ENCODE measurements at places on chromosomes 6 and 20.

DNA sequence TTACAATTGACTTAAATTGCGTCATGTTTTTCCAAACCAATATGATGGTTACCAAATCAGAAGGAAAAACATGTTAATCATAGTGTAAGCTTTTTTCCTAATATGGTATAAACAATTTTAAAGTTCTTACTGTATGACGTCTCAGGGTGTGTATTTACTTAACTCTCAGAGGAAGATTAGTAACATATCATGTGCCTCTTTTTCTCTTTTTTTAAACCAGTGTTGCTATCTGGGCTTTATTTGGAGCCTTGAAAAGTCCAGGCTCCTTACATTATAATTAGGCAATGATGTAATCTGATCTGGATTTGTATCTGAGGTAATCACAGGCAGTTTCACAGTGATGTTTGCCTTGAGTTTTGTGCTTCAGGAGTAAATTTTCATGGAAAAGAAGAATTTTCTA is 20.4 kb upstream of the RAB23 start:
- DNase-seq = no peak

GRCh38 chr6:157449610-157450009 is 68.6 kb downstream of the ZDHHC14 start:
- DNase-seq = no peak

GRCh38 chr6:39068391-39068790 is 19.8 kb downstream of the GLP1R start:
- no peak for DNase-seq

GRCh38 chr6:39665861-39666260 is 59.3 kb downstream of the KIF6 start:
- DNase-seq = no peak

DNA sequence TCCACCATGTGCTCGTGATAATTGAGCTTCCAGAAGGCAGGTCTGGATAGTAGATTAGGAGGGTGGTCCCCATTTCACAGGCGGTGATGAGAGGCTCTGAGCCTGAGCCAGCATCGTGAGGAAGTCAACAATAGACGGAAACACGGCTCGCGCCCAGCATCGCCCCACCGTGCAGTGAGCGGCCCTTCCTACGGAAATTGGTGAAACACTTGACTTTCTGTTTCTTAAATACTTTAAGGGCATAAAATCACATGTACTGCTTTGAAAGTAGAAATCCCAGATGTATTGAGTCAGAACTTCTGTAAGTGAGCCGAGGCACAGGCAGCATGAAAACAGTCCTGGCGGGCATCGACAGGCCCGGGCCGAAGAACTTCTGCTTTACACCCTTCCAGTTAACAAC is 4.3 kb upstream of the KIF25 start:
- no peak for DNase-seq

DNA sequence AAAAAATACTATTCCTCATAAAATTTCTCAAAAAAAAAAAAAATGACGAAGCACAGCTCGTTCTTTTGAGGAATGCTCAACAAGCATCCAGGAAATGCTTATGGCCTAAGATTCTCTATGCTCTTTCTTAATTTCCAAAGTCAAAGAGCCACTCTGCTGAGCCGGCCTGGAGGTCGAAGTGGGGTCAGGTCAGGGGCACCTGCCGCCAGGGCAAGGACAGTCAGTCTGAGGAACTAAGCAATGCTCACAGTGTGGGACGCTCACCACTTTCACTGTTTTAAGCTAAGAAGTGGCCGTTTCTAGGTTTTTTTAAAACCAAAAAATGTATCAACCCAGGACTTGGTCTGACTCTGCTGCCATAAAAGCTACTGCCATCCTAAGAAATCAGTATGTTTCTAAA is 17.3 kb downstream of the YTHDF1 start:
- DNase-seq = no peak

GRCh38 chr20:62668441-62669027 is 26.2 kb downstream of the SLCO4A1 start:
- DNase-seq = no peak

GRCh38 chr6:36318690-36319435 is 17.8 kb downstream of the BNIP5 start:
- no peak for DNase-seq

- no peak for DNase-seq
Observed at GRCh38 chr20:830011-830521, 3.4 kb upstream of the FAM110A start.

DNA sequence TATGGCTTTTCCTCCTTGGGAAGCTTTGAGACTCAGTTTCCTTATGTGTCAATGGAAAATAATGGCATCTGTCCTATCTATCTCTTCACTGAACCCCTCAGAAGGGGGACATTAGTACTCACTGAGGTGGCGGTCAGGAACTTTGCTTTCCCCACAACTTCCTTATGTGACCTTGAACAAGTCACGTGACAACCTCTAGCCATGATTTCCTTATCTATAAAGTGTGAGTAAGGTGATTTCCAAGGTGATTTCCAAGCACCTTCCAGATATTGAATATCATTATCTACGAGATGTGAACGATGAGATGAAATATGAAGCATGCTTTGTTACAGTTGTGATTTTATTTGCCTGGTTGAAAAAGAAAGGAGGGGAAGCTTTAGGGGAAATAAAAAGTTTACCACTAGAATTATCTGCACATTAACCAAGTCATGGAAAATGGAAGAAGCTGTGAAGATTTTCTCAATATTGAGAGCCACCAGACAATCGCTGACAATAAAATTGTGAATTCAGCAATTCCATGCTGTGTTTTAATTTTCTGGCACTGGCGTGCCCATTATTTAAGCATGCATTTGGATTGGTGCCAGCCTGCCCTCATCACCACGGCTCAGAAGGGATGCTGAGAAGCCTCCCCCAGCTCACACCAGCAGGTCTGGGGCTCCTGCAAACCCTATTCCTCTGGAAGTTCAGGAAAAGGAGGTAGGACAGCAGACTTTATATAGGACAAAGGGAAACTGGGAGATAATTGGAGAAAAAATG is 255.3 kb downstream of the CD83 start:
- DNase-seq = no peak

DNA sequence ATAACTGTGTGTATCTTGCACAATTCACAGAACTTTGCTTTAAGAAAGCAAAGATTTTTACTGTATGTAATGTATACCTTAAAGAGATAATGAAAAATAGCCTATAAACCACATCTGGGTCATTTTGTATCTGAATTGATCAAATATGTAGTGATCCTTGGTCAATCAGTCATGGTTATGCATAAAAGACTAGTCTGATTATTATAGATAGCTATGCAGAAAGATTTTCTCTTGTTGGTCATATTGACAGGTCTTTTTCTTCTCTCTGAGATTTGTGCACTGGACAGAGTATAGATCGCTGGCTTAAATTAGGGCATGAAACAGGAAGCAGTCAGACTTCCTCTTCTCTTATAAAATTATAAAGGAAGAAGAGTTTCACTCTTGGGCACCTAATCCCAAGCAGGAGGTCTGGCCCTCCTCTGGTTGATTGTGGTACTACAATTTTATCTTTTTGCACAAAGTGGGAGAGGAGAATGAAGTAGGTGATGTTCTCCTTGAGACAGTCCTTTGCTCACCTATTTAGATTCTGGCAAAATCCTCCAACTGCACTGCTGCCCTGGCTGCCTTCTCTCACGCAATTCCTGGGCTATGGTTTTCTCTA is 380.9 kb upstream of the RGS17 start:
- DNase-seq = peak; percentile 2

DNA sequence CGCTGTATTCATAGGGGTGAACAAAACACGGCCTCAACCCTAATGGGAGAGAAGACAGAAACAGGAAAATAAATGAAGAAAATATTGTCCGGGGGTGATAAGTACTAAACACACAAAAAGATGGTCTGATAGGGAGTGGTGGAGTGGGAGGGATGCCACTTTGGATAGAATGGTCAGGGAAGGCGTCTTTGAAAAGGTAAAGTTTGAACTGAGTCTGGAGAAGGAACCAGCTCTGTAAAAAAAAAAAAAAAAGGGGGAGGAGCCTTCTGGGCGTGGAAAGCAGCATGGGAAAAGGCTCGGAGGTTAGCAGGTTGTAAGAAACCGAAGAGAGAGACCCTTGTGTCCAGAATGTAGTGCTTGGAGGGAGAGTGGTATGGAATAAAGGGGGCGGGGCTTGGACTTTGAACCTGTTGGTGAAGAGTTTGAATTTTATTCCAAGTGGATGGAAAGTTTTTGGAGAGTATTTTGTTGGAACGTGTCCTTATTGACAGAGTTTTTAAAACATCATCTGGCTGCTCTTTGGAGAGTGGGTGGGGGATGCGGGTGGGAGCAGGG is 1.8 kb downstream of the CHMP4B start:
- no peak for DNase-seq

- DNase-seq = no peak
Observed at GRCh38 chr6:45477278-45477677, 99.5 kb upstream of the SUPT3H start.

DNA sequence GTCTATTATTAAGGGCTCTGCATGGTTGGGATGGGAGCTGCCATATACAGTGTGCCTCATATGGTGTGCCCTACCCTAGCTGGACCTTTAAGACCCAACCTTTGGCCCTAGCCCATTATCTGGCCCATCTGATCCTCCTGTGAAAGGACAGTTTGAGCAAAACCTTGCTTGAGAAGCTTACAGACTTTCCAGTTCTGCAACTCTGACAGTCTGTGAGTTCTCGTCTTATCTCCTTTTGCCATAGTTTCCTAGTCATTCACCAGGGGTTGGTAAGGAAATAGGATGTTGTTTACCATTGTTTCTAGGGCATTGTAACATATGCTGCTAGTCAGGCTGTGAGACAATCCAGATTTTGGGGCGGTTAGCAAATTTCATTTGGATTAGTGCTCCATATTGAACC is 17.2 kb downstream of the CTNNBL1 start:
- DNase-seq = no peak

DNA sequence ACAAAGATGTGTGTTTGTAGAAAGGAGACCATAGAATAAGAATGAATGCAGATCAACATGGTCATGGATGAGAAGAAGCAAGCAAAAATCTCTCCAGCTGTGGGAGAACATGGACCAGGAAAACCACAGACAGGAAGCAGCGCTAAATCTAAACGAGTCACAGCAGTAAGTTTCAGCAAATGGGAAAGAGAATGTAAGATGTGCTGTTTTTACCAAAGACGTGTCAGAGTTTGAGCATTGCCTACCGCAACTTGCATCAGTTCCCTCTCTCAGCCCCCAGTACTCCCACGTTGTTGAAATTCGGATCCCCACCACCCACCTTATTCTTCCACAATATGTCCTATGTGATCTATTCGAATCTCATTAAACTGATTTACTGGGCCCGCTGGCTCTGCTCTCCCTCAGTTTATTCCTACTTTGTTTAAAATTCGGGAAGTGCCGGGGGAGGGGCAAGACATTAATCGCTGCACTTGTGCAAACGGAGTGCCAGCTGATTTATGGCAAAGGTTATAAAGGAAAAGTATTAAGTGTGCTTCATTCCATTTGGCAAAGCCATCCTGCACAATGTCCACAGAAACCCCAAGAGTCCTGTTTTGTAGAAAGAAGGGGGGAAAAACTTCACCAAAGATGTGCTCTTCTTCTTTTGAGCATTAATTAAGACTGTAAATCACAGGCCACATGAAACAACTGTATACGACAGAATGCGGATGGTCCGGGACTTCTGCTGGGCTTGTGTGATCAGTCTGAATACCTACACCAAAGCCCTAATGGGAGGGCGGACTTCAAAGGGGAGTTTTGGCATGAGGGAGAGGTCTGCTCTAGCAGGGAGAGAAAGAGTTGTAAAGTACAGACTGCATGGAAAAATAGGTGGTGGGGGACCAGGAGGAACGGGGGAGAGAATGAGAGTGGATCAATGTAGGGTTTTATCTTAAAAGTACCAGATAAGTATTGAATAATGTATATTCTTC is 59.1 kb upstream of the PRDM1 start:
- no peak for DNase-seq

DNA sequence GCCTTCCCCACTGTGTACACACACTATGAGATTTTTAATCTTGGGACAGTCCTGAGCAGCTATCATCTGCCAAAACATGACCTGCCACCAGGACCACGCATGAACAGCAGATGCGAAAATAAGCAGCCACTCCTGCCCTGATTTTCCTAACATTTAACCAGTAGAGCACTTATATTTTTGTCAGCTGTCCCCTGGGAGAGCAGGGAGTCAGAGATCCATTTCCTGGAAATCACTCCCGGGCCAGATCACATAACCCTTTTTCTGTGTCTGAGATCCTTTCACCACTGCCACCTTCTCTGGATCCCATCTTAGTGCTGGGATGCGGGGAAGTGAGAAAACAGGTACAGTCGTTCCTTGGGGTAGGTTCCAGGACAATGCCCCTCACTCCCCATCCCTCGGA is 5.7 kb downstream of the SDCBP2 start:
- DNase-seq = no peak

- no peak for DNase-seq
Observed at GRCh38 chr6:157821342-157822033, 1.6 kb upstream of the SNX9 start.

DNA sequence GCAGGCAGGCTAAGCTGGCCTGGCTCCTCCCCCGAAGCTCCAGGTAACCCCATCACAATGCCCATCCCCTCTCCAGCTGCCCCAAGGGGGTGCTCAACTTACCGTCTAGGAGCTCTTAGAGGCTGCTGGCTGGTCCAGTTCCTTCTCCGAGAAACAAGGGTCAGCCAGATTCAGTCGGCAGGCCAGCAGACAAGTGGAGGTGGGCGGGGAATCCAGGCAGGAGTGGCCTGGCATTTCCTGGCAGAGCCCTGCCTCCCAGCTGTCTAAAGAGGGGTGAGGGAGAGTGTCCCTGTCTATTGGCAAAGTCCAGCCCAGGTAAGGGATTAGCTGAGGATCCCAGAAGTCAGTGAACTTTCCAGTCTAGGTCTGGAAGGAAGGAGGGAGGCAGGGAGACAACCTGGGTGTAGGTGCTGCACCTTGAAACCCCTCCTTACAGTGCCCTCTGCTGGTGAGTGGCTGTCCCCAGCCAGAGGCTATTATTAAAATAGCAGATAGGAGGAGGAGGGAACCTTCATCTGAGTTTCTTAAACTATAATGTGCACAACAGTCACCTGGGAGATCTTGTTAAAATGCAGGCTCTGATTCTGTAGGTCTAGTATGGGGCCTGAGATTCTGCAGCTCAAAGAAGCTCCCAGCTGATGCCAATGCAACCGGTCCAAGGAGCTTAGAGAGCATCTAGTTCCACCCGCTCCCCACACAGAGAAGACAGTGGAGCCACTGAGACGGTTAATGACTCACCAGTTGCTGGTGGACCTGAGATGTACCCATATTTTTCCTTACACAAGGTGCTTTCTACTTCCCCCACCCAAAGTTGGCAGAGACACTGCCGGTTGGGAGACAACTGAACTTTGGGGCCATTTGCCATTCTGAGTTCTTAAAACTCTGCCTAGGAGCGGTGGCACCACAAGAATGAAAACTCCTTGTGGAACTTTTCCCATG is at the start of gene UNC5CL:
TSS of gene UNC5CL (minus strand) at position 162 of the 939 bp plus-strand sequence. CDS start 4,147 bp downstream, outside the sequence.
- DNase-seq = no peak

DNA sequence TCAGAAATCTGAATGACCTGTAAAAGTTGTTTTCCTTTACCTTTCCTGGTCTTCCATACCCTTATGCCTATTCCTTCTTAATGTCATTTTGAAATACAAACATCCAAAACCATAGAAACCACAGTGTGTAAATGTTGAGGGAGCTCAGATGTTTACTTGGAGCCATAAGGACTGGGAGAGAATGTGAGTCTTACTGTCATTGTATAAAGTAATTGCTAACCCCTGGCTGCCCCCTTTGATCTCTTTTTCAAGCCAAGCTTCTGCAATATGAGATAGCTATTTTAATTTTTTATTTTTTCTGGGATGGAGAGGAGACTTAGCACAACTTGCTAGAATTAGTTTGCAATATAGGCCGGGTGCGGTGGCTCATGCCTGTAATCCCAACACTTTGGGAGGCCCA is 124.4 kb upstream of the AKIRIN2 start:
- DNase-seq = no peak

GRCh38 chr6:134111062-134111677 is 58.7 kb upstream of the SLC2A12 start:
- peak; percentile 47 for DNase-seq

- no peak for DNase-seq
Observed at GRCh38 chr20:286508-286907, 4.0 kb downstream of the C20orf96 start.

Data from KG1 (cell line).